ENCODE measurements at places on chromosomes 7 and 10.

DNA sequence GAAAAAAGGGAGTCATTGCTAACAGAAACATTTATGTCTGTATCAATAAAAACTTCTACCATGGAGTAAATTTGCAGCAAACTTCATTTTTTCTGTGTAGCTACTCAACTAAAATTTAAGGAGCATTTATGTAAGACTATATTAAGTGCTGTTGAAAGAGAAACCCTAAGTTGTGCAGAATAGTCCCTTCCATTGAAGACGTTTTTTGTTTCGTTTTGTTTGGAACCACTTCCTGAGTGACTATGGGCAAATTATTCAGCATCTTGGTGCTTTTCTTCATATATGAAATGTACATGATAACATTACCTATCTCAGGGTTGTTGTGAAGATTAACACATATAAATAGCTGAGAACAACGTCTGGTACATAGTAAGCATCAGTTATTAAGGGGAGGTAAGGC lies 24.3 kb downstream of the SEM1 start:
- DNase-seq: no peak

DNA sequence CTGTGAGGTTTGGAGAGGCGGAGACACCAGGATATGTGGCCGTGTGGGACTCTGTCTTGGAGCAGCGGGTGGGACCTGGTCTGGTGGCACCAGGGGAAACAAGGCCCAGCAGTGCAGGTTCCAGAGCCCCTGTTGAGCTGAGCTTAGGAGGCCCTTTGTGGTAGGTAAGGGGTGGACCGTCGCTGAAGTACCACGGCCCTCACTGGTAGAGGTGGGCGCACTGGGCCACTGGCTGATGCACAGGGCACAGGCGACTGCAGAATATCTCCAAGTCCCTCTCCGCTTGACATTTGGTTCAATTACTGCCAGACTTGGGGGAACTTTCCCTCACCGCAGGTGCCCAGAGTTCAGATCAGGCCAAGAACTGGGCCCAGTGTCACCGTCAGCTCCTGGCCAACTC lies 27.3 kb downstream of the DOCK1 start:
- no peak for DNase-seq

DNA sequence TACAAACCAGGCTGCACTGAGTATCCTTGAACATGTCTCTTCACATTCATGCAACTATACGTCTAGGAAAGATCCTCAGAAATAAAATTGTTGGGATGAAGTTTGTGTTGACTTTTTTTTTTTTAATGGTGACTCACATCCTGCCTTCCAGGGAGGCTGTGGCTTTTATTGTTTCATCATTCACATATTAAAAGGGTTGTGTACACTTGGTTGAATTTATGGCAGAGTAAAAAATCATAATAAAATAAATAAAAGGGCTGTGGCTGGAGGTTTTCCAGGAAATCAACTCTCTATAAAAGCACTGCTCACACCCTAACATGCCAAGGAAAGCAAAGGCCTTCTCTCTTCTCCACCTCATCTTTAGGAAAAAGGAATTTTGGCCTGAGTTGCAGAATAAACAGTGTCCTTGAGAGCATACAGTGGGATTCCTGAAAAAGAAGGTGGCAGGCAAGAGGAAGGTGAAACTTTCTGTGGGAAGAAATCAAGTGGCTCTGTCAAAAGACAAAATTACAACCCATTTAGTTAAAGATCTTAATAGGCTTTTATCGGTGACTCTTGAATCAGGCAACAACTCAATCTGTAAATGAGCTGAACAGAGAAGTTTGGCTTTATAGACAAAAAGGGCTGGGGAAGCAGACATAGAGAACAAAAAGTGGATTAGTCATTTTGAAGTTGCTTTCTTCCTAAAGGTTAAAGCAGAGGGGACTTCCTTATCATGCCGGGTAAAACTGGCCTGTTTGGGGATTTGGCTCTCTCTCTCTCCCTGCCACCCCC lies 41.6 kb upstream of the FHIP2A start:
- no peak for DNase-seq

DNA sequence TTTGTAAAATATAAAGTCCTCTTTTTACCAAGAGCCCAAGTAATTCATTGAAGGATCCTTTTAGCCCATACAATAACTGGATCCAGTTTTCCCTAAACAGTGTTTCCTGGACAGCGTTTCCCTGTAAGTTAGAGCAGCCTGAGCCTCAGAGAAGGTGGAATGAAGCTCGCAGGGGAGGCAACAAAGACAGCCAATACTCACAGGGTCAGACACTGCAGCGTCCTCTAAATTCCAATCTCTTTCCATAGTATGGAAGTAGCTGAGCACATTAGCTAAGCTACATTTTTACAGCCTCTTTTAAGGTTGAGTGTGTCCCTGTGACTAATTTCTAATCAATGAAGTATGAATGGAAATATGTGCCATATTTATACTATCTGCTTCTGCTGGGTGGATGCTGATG lies 193.5 kb downstream of the GRM3 start:
- DNase-seq: no peak

GRCh38 chr7:19754521-19755116 lies 18.8 kb downstream of the TMEM196 start:
- DNase-seq: peak; percentile 82

DNA sequence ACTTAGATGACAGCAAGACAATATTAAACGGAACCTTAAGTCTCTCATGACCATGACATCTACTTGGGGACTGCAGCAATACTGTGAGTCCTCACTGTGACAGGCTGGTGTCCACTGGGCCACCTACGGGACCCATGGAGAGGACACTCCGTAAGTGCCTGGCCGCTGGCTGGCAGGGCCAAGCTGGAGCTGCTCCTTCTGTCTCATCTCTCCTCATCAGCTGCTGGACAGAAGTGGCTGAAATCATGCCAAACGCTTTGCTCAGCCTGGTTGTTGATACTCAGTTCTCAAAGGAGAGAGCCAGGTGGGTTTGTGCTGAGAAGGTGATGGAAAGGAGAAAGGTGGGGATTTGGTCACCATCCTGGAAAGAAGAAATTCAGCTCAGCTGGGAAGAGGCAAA lies 33.3 kb downstream of the AFAP1L2 start:
- no peak for DNase-seq

GRCh38 chr7:75849573-75849972 lies 29.3 kb upstream of the RHBDD2 start:
- DNase-seq: no peak

- no peak for DNase-seq
Observed at GRCh38 chr7:117889611-117890010, 16.4 kb upstream of the CTTNBP2 start.

DNA sequence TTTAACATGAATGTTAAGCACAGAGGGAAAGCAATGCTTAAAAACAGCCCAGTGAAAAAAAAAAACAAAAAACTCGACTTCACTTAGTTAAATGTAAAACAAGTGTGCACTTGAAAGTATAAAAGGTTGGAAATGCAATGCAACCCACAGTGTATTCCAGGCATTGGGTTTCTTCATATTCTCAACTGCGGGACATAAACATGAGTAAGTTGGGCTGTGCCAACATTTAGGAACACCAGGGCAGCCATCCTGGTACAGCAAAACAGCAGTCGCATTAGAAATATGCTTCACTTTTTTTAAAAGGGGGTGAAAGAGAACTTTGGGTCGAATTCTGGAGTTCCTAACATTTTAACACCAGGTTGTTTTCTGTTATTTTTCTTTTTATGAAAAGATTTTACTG lies 937 bp downstream of the STEAP1 start:
- no peak for DNase-seq
